Activated CD8-positive, alpha-beta T cell treated with anti-CD3 and anti-CD28 coated beads, Interleukin-2, amount 10 ng/mL, durations not matched to agents 7 days and 5 days (primary cell): ENCODE measurements at places on chromosomes 3 and 15. TPM values are rescaled to one million over a fixed set of nuclear protein-coding genes. Genes with fewer than 3 reads are reported as not detected.

GRCh38 chr3:130662501-130662996 is 84.1 kb downstream of the PIK3R4 start:
- DNase-seq: no peak
- H3K27me3 ChIP-seq: no peaks in the 10 kb centered on the region

GRCh38 chr3:116994351-116994879 is 284.8 kb downstream of the TUSC7 start:
- H3K27me3 ChIP-seq: no peaks in the 10 kb centered on the region
- no peaks in the 10 kb centered on the region for H3K36me3 ChIP-seq
- H3K4me3 ChIP-seq: no peak overlapping the region
- no peak for DNase-seq
- H3K4me1 ChIP-seq: no peaks in the 10 kb centered on the region

DNA sequence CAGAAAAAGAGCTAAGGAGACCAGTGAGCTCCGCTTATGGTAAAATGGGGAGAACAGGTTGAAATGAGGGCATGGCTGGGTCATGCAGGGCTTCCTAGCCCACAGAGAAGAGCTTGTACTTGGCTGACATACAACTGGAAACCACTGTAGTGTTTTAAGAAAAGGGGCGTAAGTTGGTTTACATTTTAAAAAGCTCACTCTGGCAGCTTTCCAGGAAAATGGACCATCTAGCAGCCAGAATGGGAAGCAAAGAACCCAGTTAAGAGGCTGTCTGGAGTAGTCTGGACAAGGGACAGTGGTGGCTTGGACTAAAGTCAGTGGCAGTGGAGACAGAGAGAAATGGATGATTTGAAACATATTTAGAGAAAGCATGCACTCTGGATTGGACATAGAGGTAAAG is 1.9 kb downstream of the MORC1 start:
- no peak for DNase-seq
- no peaks in the 10 kb centered on the region for H3K4me1 ChIP-seq
- peaks cover 2% of the 10 kb centered on the region for H3K27me3 ChIP-seq
- no peak overlapping the region for H3K27ac ChIP-seq
- no peaks in the 10 kb centered on the region for H3K36me3 ChIP-seq

MELTF gene
- total RNA-seq: 8.2 TPM
